ENCODE measurements at places on chromosomes 7 and 10. TPM values are rescaled to one million over a fixed set of nuclear protein-coding genes. Genes with fewer than 3 reads are reported as not detected.

LRRTM3 gene
- not detected for total RNA-seq

CYP2C9 gene
- not detected for total RNA-seq

RBP3 gene
- total RNA-seq = not detected

GRCh38 chr10:48572414-48572813 lies 32.5 kb downstream of the ARHGAP22 start:
- DNase-seq = no peak

- DNase-seq = peak; percentile 74
Measured at GRCh38 chr10:24722676-24723385, 856 bp downstream of the ARHGAP21 start.

TBC1D12 gene
- 4.7 TPM for total RNA-seq

All from Caki2 (cell line).